ENCODE measurements at places on chromosomes 2 and 18. TPM values are rescaled to one million over a fixed set of nuclear protein-coding genes. Genes with fewer than 3 reads are reported as not detected.

Gene PLEKHH2
- total RNA-seq: 21.2 TPM

DNA sequence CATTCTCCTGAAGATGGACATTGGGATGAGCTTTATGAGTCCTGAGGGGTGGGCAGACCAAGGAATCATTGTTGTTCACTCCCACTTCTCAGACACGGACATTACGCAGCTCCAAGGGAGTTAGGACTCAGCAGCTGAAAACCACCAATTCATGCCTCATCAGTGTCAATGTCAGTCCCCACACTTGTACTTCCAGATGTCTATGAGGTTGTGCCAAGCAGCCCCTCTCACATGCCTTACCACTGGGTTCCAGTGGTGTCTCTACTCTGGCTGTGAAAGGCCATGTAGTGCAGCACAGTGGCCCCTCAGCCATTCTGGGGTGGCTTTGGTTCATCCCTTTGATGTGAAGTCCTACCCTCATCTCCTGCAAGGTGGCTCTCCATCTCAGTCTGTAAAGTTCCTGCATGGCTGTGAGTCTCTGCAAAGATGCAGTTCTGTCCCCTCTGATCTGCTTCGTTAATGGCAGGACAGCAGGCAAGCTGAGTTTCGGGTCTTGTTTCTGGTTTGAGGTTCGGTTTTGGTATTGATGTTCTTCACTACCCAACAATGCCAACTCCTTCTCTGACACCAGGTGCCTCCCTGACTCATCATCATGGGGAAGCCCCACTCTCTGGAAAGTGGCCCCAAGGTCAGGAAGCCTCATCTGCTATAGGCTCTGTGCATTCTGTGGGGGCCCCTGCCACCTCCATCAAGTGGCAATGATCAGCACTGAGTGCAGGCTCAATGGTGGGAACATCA lies 14.0 kb upstream of the COL6A3 start:
- H3K4me3 ChIP-seq: no peak overlapping the region
- H3K36me3 ChIP-seq: no peaks in the 10 kb centered on the region
- peaks cover 23% of the 10 kb centered on the region for H3K4me1 ChIP-seq
- peaks cover 80% of the 10 kb centered on the region for H3K27me3 ChIP-seq
- H3K27ac ChIP-seq: no peak overlapping the region
- DNase-seq: no peak

Gene GPR17
- total RNA-seq: not detected

DNA sequence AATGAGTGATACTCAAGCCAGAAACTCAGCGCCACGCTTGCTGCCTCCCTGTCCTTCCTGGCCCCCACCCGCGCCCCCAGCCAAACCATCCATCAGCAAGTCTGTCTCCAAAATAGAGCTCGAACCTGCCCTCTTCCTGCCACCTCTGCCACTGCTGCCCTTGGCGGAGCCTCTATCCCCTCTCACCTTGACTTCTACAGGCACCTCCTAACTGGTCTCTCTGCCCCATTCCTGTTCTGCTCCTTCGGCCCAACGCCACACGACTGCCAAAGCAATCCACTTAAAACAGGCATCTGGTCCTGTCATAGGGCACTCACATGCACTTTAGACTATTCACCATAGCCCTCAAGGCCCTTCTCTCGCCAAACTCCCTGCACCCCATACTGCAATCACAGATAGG lies 210.3 kb upstream of the SMAD2 start:
- H3K4me3 ChIP-seq: no peak overlapping the region
- H3K27me3 ChIP-seq: peaks cover 98% of the 10 kb centered on the region
- H3K36me3 ChIP-seq: no peaks in the 10 kb centered on the region
- no peak for DNase-seq
- H3K4me1 ChIP-seq: no peaks in the 10 kb centered on the region

- H3K4me3 ChIP-seq: peak overlapping the region; percentile 44
- peak overlapping the region; percentile 81 for H3K27ac ChIP-seq
- H3K36me3 ChIP-seq: no peaks in the 10 kb centered on the region
- H3K4me1 ChIP-seq: peaks cover 33% of the 10 kb centered on the region
- peak; percentile 66 for DNase-seq
Observed at GRCh38 chr2:204453730-204454167, 91.5 kb upstream of the PARD3B start.

DNA sequence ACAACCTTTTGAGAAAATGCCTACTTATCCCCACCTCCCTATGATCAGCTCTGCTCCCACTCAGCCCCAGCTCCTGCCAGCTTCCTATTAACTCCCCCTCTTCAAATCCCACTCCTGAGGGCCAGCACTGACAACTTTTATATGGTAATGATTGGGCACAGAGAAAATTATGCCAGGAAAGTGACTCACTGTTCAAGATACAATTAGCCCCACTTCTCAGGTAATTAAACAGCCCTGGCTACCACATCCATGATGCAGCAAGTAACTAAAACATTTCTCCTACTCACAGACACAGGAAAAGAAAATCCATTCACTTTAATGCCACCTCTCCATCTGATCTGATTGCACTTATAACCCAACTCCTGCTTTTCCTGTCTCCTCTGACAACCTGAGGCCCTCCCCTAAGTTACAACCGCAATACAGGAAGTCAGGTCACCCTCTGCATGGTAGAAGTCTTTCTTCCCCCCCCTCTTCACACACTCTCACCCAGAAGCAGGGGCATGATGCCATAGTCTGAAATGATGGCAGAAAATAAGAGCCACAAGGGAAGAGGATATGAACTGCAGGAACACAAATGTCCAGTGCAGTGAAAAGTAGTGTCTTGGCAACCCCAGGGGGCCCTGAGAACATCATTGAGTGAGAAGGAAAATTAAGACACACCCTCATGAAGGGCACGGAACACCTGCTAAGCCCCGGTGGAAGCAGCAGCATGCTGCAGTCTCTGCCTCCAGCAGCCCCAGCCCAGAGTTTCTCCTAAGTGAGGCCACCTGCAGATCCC lies 54.4 kb downstream of the STK39 start:
- H3K36me3 ChIP-seq: peaks cover 31% of the 10 kb centered on the region
- H3K4me1 ChIP-seq: peaks cover 87% of the 10 kb centered on the region
- DNase-seq: peak; percentile 46

- peaks cover 30% of the 10 kb centered on the region for H3K4me1 ChIP-seq
- H3K27ac ChIP-seq: no peak overlapping the region
- H3K27me3 ChIP-seq: no peaks in the 10 kb centered on the region
- DNase-seq: no peak
- peaks cover 18% of the 10 kb centered on the region for H3K36me3 ChIP-seq
Observed at GRCh38 chr2:105877945-105878344, 133.2 kb downstream of the NCK2 start.

GRCh38 chr2:231160701-231161100 lies 35.9 kb upstream of the HTR2B start:
- no peak for DNase-seq
- no peak overlapping the region for H3K4me3 ChIP-seq
- peaks cover 35% of the 10 kb centered on the region for H3K36me3 ChIP-seq

GRCh38 chr2:176959614-176960013 lies 253.0 kb upstream of the HNRNPA3 start:
- H3K36me3 ChIP-seq: no peaks in the 10 kb centered on the region
- no peak overlapping the region for H3K4me3 ChIP-seq
- H3K27ac ChIP-seq: no peak overlapping the region
- no peaks in the 10 kb centered on the region for H3K4me1 ChIP-seq
- DNase-seq: no peak
- H3K27me3 ChIP-seq: peaks cover 99% of the 10 kb centered on the region

- no peaks in the 10 kb centered on the region for H3K27me3 ChIP-seq
- no peak overlapping the region for H3K27ac ChIP-seq
- no peaks in the 10 kb centered on the region for H3K36me3 ChIP-seq
- DNase-seq: no peak
- no peaks in the 10 kb centered on the region for H3K4me1 ChIP-seq
- H3K4me3 ChIP-seq: no peak overlapping the region
Observed at GRCh38 chr2:173280853-173281252, 73.8 kb upstream of the CDCA7 start.

- H3K27ac ChIP-seq: no peak overlapping the region
- H3K4me1 ChIP-seq: no peaks in the 10 kb centered on the region
- peaks cover 67% of the 10 kb centered on the region for H3K27me3 ChIP-seq
Observed at GRCh38 chr18:13543811-13544732, 182.3 kb downstream of the FAM210A start.

All from Calu3 (cell line).